ENCODE measurements at places on chromosomes 4 and X. TPM values are rescaled to one million over a fixed set of nuclear protein-coding genes. Genes with fewer than 3 reads are reported as not detected.

Gene NAP1L5
- 7.5 TPM for total RNA-seq

Gene NMU
- not detected for total RNA-seq

Gene JADE1
- 20.9 TPM for total RNA-seq

Gene SLC30A9
- 64.7 TPM for total RNA-seq

Gene MCF2
- total RNA-seq, result not detected

Gene FAM184B
- total RNA-seq, result not detected

Gene GAR1
- total RNA-seq, result 2.2 TPM

Gene CACNA1F
- not detected for total RNA-seq

Gene MAML3
- total RNA-seq, result 1.1 TPM

Gene PNMA5
- not detected for total RNA-seq

Gene KDR
- 1.9 TPM for total RNA-seq

Gene C4orf51
- not detected for total RNA-seq

Gene PGAM4
- total RNA-seq, result not detected

Gene ENPP6
- not detected for total RNA-seq

Gene PRR32
- not detected for total RNA-seq

Gene DUX4
- not detected for total RNA-seq

Gene NDP
- 1.2 TPM for total RNA-seq

Gene PASD1
- total RNA-seq, result not detected

Gene CORIN
- total RNA-seq, result 0.12 TPM

Gene NCAPG
- total RNA-seq, result 1.5 TPM

Gene SLC9B1
- 2.2 TPM for total RNA-seq

Data from smooth muscle cell of the coronary artery (primary cell).